ENCODE measurements at places on chromosomes 3 and 15.

GRCh38 chr3:62374341-62375218 is 1.2 kb upstream of the FEZF2 start:
- DNase-seq = no peak

DNA sequence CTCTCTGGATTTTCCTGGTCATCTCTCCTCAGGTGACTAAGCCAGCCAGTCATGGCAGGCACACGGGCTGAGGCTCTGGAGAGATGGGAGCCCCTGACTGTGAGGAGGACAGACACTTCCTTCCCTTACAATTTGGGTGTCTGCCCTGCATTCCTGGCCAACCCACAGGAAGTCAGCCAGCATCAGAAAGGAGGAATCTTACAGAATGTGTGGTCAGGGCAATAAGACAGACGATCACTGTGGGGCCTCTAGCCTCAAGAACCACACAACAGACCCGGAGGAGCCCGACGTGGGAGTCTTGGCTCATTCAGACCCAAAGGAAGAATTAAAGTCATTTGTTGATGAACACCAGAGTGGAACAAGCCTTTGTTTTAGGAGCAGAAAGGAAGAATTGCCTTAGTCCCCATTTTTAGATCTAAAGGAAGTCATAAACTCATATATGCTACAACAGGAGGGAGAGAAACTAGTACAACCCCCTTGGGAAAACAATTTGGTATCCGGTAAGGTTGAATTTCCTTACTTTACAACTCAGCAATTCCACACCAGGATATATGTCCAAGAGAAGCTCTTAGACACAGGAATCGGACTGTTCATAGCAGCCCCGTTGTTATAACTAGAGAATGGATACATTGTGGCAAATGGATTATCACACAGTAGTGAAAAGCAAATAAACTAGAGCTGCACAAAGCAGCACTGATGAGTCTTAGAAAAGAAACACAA is 62.2 kb downstream of the ABTB1 start:
- DNase-seq = no peak

DNA sequence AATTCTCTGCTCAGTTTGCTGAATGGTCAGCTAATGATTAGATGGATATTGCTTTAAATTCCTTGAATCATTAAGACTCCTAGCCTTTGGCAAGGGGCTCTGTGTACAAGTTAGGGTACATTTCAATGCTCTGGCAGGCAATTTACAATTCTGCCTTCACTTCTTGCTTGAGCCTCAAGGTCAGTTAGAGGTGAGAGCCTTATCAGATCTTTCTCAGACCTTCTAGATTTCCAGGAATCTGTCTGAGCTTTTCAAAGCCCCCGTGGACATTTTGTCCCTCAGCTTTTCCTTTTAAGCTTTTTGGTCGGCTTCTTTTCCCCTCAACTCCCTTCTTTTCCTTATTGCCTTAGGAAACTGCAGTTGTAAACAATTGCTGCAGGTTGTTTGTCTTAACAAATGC is 34.7 kb downstream of the TGM4 start:
- no peak for DNase-seq

DNA sequence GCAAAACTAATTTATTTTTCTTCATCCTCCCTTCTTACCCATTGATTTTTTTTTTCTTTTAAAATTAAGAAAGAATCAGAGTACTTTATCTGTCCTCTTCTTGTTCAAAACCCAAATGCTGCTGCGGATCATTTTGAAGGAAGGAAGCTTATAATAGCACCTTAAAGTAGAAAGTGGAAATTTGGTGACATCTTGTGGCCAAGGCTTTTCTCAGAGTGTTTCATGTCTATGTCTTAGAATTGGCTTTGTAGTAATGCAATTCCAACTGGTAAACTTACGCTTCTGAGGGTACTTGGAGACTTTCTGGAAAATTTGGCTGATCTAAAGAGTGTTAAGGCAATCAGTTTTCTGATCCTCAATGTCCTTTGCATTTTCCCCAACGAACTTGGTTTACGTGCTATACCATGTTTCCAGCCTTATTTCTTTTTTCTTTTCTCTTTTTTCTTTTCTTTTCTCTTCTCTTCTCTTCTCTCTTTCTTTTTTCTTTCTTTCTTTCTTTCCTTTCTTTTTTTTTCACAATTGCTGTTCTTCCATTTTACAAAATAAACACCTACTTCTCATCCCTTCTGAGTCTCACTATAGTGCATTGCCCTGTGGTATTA is 30.7 kb downstream of the C3orf38 start:
- no peak for DNase-seq

DNA sequence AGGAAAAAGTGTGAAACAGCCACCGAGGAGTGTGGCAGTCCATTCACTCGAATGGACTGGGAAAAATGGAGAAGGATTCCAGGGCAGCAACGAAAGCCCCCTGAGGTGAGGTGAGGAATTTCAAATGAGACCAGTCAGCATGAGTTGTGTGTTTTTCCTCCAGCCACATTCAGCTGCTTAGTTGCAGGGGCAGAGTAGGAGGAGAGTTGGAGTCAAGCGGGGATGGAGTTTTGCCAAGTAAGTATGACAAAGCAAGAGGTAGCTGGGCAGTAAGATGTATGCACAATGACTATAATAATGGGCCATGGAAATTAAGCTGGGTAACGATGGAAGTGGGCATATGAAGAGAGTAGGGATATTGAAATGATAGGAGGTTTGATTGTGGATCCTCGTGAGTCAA is 64.4 kb downstream of the CCDC54 start:
- no peak for DNase-seq

Data from activated CD8-positive, alpha-beta memory T cell treated with anti-CD3 and anti-CD28 coated beads for 1 hour (primary cell).